Iris pigment epithelial cell (primary cell): ENCODE measurements at places on chromosomes 1 and 21.

GRCh38 chr1:228736844-228737445 lies 1.7 kb downstream of the RHOU start:
- DNase-seq = no peak

DNA sequence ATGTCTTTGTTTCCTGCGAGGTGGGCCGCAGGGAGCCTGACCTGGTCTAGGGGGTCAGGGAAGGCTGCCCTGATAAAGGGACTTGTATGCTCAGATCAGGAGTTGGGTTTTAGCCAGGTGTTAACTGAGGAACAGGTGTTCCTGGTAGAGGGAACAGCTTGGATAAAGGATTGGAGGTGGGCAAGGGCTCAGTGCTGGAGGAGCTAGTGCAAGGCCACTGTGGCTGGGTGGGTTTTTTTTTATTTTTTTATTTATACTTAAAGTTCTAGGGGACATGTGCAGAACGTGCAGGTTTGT lies 31.1 kb downstream of the A3GALT2 start:
- DNase-seq = no peak

DNA sequence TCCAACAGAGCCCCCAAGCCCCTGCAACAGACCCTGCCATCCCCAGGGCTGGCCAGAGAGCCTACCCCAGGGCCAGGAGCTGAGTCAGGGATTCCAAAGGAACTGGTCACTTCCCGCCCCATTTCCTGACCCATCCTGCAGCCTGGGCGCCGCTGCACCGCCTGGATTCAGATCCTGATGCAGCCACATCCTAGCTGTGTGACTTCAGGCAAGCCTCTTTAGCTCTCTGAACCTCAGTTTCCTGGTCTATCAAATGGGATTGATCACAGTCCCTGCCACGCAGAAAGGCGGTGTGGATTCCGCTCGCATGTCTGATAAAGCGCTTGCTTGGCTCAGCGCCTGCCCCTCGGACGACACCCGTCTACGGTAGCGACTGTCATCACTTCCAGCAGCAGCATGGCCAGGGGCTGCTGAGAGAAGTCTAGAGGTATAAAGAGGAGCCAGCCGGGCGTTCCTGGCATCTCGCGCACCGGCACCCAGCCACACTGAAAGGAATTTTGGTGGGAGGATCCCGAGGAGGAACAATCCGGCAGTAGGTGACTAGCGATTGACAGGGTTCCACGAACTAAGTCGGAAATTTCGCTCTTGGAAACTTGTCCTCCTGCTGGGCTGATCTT lies 10.1 kb downstream of the EPHA2 start:
- peak; percentile 94 for DNase-seq

DNA sequence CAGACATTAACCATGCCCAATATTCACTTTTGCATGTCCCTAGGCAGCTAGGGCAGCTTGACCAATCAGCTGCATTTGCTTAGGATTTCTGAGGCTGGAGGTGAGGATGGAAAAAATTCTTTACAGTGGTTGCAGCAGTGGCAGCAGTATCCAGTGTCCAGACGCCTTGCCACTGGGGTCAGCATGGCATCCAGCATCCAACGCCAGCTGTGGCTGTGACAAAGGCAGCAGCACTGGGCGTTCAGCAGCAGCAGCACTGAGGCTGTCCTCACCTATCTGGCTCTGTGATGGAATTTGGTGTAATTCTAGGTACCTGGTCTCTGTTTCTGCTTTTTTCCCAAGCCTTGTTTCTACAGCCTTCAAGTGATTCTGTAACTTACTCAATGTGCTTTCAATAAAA lies 15.5 kb downstream of the RHBDL2 start:
- DNase-seq = no peak

- DNase-seq = no peak
Measured at GRCh38 chr1:204583909-204584632, 67.9 kb downstream of the MDM4 start.

GRCh38 chr1:153253693-153254092 lies 5.8 kb upstream of the LORICRIN start:
- DNase-seq = no peak

DNA sequence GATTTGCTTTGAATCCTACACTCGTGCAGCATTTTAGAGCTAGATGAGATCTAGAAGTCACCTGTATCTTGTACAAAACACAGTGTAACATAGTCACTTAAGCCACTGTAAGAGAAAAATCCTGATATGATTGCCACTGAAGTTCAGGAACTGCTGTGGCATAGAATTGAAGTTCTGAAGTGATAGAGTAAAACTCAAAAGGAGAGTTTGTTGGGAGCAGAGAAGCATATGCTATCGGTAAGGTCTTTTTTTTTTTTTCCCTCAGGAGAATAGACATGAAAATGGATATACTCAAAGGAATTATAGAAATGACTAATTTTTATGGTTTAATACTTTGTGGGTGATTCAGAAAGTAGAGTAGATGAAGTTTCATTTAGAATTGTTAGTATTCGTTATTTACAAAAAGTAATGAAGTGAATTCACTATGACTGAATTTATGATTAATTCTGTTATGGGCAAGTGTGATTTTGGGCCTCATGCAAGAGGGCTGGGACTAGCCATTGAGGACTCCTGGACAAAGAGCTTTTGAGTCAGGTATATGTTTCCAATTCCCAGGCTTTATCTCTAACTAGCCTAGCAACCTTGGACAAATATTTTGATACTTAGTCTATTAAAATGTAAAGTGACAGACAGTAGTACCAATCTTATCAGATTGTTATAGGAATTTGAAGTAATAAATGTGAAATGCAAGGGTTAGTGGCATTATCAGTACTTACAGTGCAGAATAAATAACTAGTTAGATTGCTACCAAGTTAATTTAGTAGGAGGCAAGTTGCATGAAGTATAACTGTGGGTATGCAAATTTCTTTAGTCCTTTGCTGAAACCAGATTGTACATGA lies 3.1 kb downstream of the KCTD3 start:
- DNase-seq = no peak

GRCh38 chr1:8510041-8510823 lies 192.3 kb downstream of the SLC45A1 start:
- peak; percentile 85 for DNase-seq

- DNase-seq = peak; percentile 71
Measured at GRCh38 chr1:85148524-85149250, 52.1 kb downstream of the SYDE2 start.
